T-helper 9 cell (primary cell): ENCODE measurements at places on chromosomes 7 and 10.
A peak's percentile ranks its signal among the peaks of the same experiment; 100 is the strongest.

- no peak for DNase-seq
These were observed 23.7 kb downstream of the ATAD1 start for GRCh38 chr10:87794285-87794684.

- no peak for DNase-seq
These were observed 94.6 kb upstream of the RNF32 start for GRCh38 chr7:156545979-156546378.

DNA sequence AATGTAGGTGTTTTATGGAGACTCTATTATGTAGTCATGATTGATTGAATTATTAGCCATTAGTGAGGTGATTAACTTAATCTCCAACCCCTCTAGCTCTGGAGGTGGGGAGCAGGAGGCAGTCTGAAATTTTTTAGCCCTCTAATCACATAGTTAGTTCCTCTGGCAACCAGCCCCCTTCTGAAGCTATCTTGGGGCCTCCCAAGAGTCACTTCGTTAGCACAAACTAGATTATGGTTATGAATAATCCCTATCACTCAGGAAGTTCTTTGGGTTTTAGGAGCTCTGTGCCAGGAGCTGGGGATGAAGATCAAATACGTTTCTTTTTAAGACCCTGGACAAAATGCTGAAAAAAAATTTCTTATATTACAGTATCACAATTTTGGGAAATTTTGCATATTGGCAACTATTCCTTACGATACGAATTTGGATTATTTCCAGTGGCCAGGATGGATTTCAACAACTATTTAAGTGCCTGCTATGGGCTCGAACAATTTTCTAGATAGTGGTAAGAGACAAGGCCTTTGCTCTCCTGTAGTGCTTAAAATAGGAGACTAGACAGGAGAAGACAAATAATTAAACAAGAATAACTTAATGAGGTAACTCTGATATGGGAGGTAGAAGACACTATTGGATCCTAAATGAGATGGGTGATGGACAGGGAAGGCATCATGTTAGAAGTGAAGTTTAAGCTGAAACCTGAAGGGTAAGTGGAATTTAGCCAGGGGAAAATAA is 52.9 kb downstream of the BTAF1 start:
- DNase-seq: no peak

GRCh38 chr10:101227429-101228152 is 1.7 kb downstream of the LBX1 start:
- no peak for DNase-seq

GRCh38 chr7:158818325-158819213 is 10.7 kb downstream of the ESYT2 start:
- DNase-seq: peak; percentile 59

DNA sequence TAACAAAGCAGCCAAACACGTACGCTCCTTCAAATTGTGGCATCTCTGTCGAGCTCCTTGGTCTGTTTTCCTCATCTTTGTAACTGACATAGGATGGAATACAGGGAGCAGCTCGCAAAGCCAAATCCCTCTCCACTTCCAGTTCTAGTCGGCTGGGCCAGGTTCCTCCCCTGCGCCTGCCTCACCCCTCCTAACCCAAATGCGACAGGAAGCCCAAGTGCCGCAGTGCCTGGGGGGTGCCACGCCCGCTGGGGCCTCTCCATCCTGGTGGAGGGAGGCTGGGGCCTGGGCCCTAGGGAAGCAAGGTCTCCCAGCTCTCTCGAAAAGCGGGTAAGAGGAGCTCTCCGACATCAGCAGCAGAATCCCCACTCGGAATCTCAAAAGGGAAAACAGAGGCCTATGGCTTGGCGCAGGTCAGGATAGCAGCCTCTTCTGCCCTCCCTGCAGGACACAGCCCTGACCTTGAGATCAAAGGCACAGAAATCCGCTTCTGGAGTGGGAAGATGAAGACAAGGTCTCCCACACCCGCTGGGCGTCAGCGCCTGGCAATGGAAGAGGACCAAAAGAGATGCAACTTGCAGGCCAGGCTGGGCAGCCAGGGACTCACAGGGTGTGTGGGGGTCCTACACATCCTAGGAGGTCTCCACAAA is 165.8 kb downstream of the NRF1 start:
- DNase-seq: no peak

DNA sequence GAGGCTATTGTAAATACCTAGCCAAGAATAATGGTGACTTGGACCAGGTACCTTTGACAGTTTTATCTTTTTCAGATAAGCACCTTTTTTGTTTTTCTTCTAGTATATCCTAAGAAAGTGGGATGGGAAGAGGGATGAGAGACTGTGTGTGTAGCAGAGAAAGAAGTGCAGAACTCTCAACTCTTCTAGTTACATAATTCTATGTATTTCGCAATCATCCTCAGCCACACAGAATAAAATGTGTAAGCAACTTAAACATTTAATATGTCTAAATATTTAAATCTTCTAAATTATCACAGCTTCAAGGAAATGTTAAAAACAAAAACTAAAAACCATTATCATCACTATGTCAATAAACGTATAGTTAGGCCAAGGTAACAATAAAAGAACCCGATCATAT is 42.6 kb upstream of the GSAP start:
- DNase-seq: no peak

DNA sequence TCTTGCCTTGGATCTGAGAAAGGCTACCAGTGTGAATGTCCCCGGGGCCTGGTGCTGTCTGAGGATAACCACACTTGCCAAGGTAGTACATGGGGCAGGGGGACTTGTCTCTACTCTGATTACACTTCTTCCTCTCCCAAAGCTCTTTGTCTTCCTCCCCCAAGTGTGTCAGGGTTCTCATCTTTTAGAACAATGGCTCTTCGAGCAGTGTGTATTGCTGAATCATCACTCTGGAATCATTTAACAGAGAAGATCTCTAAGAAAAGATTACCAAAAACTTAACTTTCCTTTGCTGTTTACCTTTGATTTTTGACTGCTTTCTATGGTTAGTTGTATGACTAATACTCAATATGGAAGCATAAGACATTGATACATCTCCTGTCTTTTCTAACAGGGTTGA is 18.2 kb downstream of the OIT3 start:
- no peak for DNase-seq

- DNase-seq: no peak
These were observed 61.2 kb downstream of the CSTF2T start for GRCh38 chr10:51638211-51638610.

DNA sequence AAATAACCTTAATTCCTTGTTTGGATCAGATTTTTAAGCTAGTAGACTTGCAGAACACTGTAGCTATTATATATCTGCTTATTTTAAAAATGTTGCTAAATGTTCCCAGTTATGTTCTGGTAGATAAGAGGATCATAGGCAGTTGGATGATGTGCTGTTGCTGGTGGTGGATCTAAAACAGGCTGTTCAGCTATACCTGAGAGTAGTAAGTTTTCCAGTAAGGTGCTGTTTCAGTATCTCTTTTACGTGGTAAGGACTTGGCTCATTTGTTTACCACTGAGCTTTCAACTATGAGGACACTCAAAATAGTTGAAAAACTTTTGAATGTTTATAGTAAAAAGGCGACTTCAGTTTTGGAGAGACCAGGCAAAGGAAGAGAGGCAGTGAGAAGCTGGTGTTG is 180.9 kb downstream of the CDK14 start:
- DNase-seq: no peak
